ENCODE measurements at places on chromosomes 5 and 9. TPM values are rescaled to one million over a fixed set of nuclear protein-coding genes. Genes with fewer than 3 reads are reported as not detected.

GRCh38 chr5:154291917-154292316, 101.4 kb downstream of the GALNT10 start:
- no peak for DNase-seq

DNA sequence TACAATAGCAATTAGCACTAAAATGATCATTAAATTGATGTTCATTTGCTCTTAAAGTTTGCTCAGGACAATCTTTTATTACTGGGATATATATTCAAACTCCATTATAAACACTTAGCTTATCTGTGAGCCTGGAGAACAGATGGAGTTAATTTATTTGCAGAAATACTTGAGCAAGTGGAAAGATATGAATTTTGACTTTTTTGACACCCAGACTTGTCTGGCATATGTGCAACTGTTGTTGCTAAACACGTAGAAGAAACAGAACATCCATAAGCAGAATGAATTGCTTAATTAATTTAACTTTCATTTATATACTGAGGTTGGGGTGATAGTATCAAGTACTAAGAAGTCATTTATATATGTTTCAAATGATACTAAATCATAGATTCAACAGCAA, 820.7 kb upstream of the TYRP1 start:
- no peak for DNase-seq

DNA sequence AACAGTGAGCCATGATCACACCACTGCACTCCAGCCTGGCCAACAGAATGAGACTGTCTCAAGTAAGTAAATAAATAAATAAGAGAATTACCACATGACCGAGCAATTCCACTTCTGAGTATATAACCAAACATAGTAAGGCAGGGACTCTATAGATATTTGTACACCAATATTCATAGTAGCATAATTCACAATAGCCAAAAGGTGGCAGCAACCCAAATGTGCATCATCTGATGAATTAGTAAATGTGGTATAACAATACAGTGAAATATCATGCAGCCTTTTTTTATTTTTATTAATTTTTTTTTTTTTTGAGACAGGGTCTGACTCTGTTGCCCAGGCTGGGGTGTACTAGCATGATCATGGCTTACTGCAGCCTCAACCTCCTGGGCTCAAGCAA, 33.1 kb downstream of the ALDH7A1 start:
- DNase-seq = no peak

GRCh38 chr9:100455470-100455869, 17.5 kb upstream of the TMEFF1 start:
- no peak for DNase-seq

DNA sequence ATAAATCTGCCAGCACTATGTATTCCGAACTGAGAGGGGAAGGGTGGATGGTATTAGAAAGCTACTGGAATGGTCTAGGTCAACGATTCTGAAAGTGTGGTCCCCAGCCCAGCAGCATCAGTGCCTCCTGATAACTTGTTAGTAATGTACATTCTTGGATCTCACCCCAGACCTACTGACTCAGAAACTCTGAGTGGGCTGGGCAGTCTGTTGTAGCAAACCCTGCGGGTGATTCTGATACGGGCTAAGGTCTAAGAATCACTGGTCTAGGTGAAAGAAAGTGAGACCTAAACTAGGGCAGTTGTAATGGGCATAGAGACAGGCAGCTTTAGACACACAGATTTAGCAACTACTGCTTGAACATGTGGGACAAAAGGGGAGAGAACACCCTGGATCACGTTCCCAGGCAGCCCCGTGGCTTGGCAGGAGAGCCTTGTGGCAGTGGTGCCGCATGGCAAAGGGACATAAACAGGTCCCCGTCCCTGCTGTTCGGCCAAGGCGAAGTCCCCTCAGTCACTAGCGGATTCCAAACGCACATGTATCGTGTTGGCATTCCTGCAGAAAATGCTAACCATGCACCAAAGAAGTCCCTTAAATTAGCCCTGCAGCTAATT, 216.3 kb downstream of the TTLL11 start:
- DNase-seq = no peak

The TNC gene
- total RNA-seq = 0.12 TPM

The LCN2 gene
- not detected for total RNA-seq

DNA sequence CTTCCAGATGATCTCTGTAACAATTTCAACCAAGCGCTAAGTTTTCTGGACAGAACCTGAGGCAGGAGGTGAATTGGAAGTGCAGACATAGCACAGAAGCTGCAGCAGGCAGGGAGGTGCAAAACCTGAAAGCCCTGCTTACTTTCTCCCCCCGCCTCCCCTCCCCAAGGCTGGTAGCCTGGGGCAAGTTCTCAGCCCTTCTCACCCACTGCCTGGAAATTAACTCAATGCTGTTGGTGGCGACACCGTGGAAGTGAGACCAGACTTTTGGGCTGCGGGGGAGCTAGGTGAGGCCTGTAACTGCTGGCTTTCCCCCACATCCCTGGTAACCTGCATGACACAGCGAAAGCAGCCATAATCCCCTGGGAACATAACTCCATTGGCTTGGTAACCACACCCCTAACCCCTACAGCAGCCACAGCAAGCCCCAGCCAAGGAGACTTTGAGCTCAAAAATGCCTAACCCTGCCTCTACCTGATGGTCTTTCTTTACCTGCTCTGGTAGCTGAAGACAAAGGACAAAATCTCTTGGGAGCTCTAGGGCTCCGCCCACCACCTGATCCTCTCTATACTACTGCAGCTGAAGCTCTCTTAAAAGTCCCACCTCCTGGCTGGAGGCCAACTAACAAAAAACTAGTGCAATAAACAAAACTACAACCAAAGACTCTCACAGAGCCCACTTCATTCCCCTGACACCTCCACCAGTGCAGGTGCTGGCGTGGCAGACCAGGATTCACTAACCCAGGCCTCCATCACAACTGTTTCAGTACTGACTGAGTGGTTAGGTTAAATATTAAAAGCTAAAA, 11.9 kb upstream of the OR13C8 start:
- DNase-seq = no peak
